CD4-positive, alpha-beta T cell (primary cell): ENCODE measurements at places on chromosomes 13 and 19.

GRCh38 chr13:30618930-30619279 is 1.2 kb downstream of the USPL1 start:
- no peak for DNase-seq

- no peak for DNase-seq
These were observed 15.6 kb upstream of the DCUN1D2 start for GRCh38 chr13:113506025-113506685.

- no peak for DNase-seq
These were observed 83.7 kb downstream of the AKAP11 start for GRCh38 chr13:42355491-42356183.

GRCh38 chr13:79477968-79478367 is 3.0 kb upstream of the NDFIP2 start:
- DNase-seq = no peak

- no peak for DNase-seq
These were observed 135.0 kb upstream of the KL start for GRCh38 chr13:32881074-32881776.
